ENCODE measurements at places on chromosomes 12 and 14. TPM values are rescaled to one million over a fixed set of nuclear protein-coding genes. Genes with fewer than 3 reads are reported as not detected.
A peak's percentile ranks its signal among the peaks of the same experiment; 100 is the strongest.

Gene GPRC5A
- not detected for total RNA-seq

Gene ADAM21
- total RNA-seq, result not detected

Gene PGAM5
- total RNA-seq, result 107 TPM

Gene BICDL1
- 140 TPM for total RNA-seq

Gene PTPRQ
- not detected for total RNA-seq

Gene PLCZ1
- total RNA-seq, result not detected

Gene SAMD15
- 0.29 TPM for total RNA-seq

- DNase-seq, result no peak
- peaks cover 32% of the 10 kb centered on the region for H3K36me3 ChIP-seq
- H3K27ac ChIP-seq, result peak overlapping the region; percentile 95
- peaks cover 28% of the 10 kb centered on the region for H3K4me1 ChIP-seq
- H3K4me3 ChIP-seq, result peak overlapping the region; percentile 93
These were observed 565 bp downstream of the CEP83 start for GRCh38 chr12:94458877-94459727.

DNA sequence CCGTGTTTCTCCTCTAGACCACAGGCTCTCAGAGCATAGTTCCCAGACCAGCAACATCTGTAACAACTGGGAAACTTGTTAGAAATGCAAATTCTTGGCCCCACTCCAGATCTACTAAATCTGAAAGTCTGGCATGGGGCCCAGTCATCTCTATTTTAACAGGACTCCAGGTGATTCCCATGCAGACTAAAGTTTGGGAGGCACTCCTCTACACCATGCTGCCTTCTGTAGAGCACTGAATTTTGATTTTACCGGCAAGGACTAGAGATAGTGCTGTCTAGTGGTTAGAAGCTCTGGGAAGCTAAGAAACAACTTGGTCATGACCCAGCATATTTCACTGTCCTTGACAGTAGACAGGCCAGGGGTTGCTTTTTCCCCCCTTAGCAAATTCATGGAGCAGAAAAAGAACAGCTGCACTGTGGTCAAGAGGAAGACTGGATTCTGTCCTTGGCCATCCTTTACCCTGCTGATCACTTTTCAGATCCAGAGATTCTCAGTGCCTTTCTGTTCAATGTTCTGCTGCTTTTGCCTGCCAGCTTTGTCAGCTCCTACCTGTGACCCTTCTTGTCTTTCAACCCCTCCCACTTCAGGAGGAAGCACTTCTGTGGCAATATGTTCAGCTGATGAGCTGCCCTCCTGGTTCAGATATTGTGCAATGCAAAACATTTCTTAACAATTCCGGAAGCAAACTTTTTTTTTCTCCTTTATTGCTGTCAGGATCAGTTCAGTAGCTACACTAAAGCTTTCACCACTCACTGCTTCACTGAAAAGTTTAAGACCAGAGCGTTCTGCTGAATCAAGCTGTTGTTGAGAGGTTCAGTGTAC lies 133.8 kb upstream of the NUDT4 start:
- H3K4me1 ChIP-seq, result peaks cover 59% of the 10 kb centered on the region
- peak overlapping the region; percentile 63 for H3K4me3 ChIP-seq
- DNase-seq, result peak; percentile 4
- no peaks in the 10 kb centered on the region for H3K36me3 ChIP-seq
- H3K27me3 ChIP-seq, result no peaks in the 10 kb centered on the region

GRCh38 chr12:32031109-32031508 lies 71.9 kb downstream of the RESF1 start:
- H3K4me3 ChIP-seq, result no peak overlapping the region
- H3K36me3 ChIP-seq, result no peaks in the 10 kb centered on the region
- H3K27me3 ChIP-seq, result no peaks in the 10 kb centered on the region
- no peak for DNase-seq
- H3K27ac ChIP-seq, result no peak overlapping the region
- peaks cover 10% of the 10 kb centered on the region for H3K4me1 ChIP-seq

GRCh38 chr12:112543751-112544150 lies 125.0 kb downstream of the PTPN11 start:
- no peak overlapping the region for H3K27ac ChIP-seq
- no peak for DNase-seq

- H3K27ac ChIP-seq, result peak overlapping the region; percentile 81
- peaks cover 63% of the 10 kb centered on the region for H3K4me1 ChIP-seq
- DNase-seq, result no peak
- peaks cover 17% of the 10 kb centered on the region for H3K36me3 ChIP-seq
- peak overlapping the region; percentile 34 for H3K4me3 ChIP-seq
- no peaks in the 10 kb centered on the region for H3K27me3 ChIP-seq
These were observed 18.1 kb downstream of the CDKN1B start for GRCh38 chr12:12735301-12735700.

DNA sequence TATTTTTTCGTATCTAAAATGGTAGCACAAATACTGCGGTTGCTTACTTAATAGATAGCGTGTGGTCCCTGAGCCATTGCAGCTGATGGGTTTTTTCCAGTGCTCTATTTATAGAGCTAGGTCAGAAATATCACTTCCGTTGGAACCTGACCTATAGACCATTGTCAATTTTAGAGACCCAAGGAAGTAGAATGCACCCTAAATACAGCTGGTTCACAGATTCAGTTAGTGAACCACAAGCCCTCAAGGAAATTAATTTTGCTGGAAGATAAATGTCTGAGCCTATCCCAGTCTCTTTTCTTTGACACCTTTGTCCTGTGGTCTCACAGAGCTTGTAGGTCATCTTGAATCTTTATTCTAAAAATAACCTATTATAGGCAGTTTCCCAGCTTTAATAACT lies 391.0 kb downstream of the ZFP36L1 start:
- H3K27me3 ChIP-seq, result no peaks in the 10 kb centered on the region
- H3K27ac ChIP-seq, result no peak overlapping the region
- H3K4me1 ChIP-seq, result peaks cover 14% of the 10 kb centered on the region
- H3K36me3 ChIP-seq, result no peaks in the 10 kb centered on the region
- no peak for DNase-seq
- H3K4me3 ChIP-seq, result no peak overlapping the region

DNA sequence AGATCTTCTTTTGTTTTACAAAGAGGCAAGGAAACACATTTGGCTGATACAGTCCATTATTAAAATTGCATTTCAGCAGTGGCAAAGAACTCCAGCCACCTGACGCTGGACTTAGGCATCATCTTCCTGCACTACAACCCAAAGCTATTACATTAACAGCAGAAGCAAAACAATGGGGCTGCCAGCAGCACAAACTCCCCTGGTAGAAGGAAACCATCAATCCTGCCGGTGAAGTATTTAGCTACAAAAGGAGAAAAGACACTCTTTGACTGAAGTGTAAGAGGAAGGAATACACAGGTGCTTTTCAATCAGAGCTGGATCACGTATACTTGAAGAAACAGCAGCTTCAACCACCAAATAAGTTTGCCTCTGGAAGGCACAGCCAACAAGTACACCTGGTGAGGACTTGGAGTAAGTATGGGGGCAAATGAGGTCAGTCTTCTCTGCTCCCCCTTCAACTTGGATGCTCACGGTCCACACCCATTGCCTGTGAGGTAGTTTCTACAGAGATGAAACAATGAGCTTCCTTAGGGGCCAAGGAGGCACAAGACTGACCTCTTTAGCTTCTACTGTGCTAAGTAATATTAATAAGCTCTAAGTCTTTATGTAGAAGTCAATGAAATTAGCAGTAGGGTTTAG lies 125.9 kb upstream of the FOXN3 start:
- peaks cover 10% of the 10 kb centered on the region for H3K4me1 ChIP-seq
- DNase-seq, result no peak
- H3K4me3 ChIP-seq, result no peak overlapping the region

- H3K27me3 ChIP-seq, result no peaks in the 10 kb centered on the region
- peaks cover 68% of the 10 kb centered on the region for H3K4me1 ChIP-seq
- no peak for DNase-seq
- H3K4me3 ChIP-seq, result peak overlapping the region; percentile 28
These were observed 84.8 kb downstream of the PRKCH start for GRCh38 chr14:61406198-61406597.

GRCh38 chr12:38919191-38919590 lies 13.8 kb upstream of the CPNE8 start:
- DNase-seq, result no peak
- no peaks in the 10 kb centered on the region for H3K4me1 ChIP-seq
- no peaks in the 10 kb centered on the region for H3K36me3 ChIP-seq
- H3K27ac ChIP-seq, result no peak overlapping the region
- no peak overlapping the region for H3K4me3 ChIP-seq
- peaks cover 2% of the 10 kb centered on the region for H3K27me3 ChIP-seq

DNA sequence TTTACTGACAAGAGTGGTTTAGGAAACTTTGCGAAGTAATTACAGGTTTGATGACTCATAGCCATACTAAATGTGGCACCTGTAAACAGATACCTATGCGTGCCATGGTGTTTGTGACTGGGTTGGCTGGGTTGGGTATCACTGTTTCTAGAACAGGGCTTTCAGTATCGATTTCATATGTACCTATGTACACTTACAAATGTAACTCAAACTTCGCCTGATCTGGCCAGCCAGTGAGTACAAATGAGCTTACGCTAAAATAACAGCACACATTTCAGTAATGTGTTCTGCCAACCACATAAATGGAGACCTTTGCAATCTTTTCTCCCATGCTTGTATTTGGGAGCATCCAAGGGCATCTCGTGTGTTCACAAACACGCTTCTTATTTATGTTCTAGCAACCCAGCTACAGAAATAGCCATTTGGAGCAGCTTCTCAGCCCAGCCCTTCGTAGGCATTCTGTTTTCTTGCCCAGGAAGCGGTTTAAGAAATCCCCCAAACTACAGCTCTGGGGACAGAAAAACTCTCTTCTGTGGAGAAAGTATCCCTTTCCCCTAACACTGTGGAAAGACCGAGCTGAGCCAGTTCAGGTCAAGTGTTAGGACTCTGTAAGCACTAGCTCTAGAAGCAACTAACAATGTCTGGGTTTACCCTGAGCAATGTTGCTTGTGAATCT lies 42.3 kb upstream of the MDM1 start:
- peaks cover 68% of the 10 kb centered on the region for H3K4me1 ChIP-seq
- peak; percentile 60 for DNase-seq
- H3K27me3 ChIP-seq, result no peaks in the 10 kb centered on the region
- H3K4me3 ChIP-seq, result peak overlapping the region; percentile 31

GRCh38 chr12:106415134-106415533 lies 57.6 kb downstream of the POLR3B start:
- H3K27me3 ChIP-seq, result no peaks in the 10 kb centered on the region
- no peak for DNase-seq
- H3K4me3 ChIP-seq, result no peak overlapping the region
- H3K27ac ChIP-seq, result no peak overlapping the region

DNA sequence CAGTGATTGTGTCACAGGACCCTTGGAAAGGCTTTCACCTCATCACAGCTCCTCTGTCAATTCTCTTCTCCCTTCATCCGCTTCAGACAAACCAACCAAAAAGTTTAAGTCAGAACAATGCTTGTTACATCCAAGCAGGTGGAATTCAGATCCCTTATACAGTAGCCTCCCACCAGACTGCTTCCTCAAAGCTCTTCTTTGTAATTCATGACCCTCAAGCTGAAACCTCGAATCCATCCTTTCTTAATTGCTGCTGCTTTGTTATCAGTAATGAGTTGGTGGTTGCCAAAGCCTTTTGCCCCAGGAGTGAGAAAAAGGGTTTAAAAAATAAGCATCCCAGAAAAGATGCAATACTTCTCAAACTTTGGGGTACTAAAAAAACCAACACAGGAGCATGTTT lies 9.5 kb downstream of the BEST3 start:
- no peak overlapping the region for H3K4me3 ChIP-seq
- no peak overlapping the region for H3K27ac ChIP-seq
- no peaks in the 10 kb centered on the region for H3K36me3 ChIP-seq
- H3K27me3 ChIP-seq, result peaks cover 8% of the 10 kb centered on the region
- DNase-seq, result no peak

DNA sequence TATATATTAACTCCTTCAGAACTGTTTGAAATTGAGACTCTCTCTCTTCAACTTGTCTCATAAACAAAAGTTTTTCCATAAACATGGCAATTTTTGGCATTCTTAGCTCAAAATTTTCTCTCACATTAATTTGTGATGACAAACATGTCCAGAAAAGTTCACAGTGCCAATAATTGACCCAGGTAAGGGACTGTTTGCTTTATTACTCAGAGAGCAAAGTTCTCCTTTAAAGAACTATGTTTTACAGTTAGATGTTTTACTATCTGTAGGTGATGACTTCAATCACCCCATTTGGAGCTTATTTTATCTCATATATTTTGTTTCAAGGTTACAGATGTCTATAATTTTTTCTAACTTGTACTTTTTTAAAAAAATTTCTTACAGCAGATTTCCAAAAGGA lies 855.6 kb downstream of the SLC16A7 start:
- no peaks in the 10 kb centered on the region for H3K27me3 ChIP-seq
- DNase-seq, result no peak
- H3K36me3 ChIP-seq, result no peaks in the 10 kb centered on the region

DNA sequence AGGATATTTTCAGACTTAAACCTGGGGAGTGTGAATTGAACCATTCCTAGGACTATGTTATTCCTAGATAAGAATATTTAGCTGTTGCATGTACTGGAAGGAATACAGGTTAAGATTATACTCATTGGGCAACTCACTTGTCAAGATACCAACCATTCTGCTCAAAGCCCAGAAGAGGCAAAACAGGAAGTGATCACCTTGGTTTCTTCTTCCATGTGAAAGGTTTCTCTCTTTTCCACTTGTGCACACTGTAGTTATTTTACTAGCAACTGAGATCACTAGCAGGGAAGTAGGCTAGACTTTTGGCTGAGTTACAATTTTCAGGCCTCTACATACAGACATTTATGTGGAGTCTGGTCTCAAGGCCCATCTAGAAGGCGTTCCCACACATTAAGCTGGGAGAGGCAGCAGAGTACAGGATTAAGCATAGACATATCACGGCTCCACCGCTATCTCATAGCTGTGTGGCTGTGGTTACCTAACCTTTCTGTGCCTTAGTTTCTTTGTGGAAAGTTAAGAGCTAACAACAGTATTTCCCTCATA lies 83.9 kb upstream of the FERMT2 start:
- peaks cover 63% of the 10 kb centered on the region for H3K36me3 ChIP-seq
- no peak for DNase-seq
- H3K27ac ChIP-seq, result no peak overlapping the region
- peaks cover 43% of the 10 kb centered on the region for H3K4me1 ChIP-seq

- H3K36me3 ChIP-seq, result no peaks in the 10 kb centered on the region
- H3K4me1 ChIP-seq, result no peaks in the 10 kb centered on the region
- H3K4me3 ChIP-seq, result no peak overlapping the region
- no peak for DNase-seq
- H3K27ac ChIP-seq, result no peak overlapping the region
These were observed 106.6 kb upstream of the NCOR2 start for GRCh38 chr12:124673801-124674617.

All from activated T-helper 1 cell treated with anti-CD3 and anti-CD28 coated beads, Interleukin-12 subunit alpha, Interleukin-12 subunit beta, Interleukin-2, Interleukin-4 antibody, amounts not matched to agents 30 ng/mL and 10 ng/mL and 1 ng/mL, durations not matched to agents 14 hours and 24 hours and 36 hours (primary cell).